ENCODE measurements at places on chromosomes 16 and 17.

DNA sequence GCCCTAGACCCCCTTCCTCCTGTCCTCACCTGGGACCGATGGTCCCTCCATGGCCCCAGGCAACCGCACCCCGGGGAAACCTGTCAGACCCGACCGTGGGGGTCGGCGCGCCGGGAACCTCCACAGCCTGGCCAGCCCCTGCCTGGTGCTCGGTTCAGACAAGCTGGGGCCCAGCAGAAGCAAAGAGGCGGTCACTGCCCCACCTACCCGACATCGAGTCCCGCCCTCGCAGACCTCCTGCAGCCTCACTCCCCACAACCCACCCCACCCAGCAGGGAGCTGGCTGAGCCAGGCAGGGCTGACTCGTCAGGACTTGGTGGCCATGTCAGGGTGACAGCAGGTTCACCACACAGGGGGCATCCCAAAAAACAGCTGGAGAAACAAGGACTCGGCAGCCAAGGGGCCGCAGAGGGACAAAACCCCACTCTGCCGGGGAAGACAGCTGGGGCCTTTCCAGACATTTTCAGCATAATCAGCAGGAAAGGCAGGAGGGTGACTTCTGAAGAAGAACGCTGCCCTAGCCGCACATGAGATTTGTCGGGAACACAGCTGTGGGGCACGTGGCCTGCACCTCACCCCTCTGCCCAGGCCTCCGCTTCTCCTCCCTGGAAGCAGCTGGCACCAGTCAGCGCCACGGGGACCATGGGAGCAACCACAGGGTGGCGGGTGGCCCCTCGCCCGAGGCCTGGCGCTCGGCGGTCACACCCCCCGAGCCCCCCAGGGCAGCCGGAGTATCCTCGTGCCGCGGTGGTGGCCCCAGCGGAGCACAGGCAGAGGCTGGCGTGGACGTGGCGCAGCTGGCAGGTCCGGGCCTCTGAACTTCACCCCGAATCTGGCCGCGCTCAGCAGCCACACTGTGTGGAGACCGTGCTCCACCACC, 22.9 kb downstream of the GNPTG start:
- no peak for DNase-seq

- DNase-seq = no peak
These were observed 35.1 kb upstream of the SBK1 start for GRCh38 chr16:28257256-28257655.

DNA sequence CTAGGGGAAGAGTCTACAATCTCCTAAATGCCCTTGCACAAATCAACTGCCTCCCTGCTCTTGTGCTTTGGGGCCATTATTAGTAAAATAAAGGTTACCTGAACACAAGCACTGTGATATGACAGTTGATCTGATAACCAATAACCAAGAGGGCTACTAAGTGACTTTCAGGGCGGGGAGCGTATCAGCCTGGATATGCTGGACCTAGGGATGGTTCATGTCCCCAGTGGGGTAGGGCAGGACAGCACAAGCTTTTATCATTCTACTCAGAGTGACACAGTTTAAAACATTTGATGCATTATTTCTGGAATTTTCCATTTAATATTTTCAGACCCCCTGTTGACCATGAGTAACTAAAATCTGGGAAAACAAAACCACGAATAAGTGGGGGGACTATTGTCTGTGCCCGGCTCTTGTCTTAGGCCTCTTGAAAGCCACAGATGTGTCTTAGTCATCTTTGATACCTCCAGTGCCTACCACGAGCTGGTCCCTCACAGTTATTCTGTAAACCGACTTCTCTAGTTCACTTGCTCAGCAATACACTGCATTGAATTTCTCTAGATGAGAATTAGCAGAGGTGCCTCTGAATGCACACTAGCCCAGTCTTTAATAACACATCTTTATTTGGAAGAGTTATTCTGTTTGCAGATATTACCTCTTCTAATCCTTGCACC, 94.6 kb upstream of the DHX40 start:
- no peak for DNase-seq

- DNase-seq = no peak
These were observed 23.9 kb upstream of the LRRC75A start for GRCh38 chr17:16515933-16516332.

DNA sequence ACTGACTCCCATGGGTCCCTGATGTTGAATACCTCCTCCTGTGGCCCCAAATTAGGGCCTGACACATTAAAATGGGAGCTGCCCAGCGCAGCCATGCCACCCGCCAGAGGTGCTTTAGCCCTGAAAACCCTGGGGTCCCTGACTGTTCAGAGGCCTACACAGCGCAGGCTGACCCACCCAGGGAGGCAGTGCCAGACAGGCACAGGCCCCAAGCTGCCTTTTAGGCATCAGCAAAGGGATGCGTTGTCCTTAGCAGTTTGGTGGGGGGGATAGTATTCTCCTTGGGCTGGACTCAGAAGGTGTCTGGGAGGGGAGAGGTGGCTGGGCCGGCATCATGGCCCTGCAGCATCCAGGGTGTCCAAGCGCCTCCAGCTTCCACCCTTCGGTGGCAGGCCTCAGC, 1.4 kb downstream of the RAPGEFL1 start:
- DNase-seq = no peak

- no peak for DNase-seq
These were observed 80.3 kb downstream of the PARN start for GRCh38 chr16:14549789-14550153.

DNA sequence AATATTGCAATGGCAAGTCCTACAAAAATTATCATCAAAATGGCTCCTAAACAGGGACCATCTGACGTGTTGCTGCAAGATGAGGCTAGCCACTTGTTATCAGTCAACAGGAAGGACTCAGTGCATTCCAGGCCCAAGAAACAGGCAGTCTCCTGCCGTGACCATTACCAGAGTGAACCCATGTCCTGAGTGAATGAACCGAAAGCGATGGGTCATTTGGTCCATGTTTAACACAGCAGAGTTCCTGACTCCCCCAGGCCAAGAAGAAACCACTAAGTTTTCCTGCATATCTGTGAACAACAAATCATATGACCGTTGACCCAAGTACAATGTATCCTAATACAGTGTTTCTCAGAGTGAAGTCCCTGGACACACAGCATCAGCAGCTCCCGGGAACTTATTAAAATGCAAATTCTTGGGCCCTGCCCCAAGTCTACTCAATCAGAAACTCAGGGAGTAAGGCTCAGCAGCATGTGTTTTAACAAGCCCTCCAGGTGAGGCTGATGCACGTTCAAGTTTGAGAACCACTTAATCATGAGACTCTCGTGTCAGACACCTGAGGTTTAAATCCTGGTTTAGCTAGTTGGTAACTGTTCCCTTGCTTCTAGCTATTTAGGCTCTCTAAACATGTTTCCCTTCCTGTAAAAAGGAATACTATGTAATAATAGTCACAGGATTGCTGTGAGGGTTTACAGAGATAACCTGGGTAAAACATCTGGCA, 429.4 kb upstream of the MAF start:
- no peak for DNase-seq

DNA sequence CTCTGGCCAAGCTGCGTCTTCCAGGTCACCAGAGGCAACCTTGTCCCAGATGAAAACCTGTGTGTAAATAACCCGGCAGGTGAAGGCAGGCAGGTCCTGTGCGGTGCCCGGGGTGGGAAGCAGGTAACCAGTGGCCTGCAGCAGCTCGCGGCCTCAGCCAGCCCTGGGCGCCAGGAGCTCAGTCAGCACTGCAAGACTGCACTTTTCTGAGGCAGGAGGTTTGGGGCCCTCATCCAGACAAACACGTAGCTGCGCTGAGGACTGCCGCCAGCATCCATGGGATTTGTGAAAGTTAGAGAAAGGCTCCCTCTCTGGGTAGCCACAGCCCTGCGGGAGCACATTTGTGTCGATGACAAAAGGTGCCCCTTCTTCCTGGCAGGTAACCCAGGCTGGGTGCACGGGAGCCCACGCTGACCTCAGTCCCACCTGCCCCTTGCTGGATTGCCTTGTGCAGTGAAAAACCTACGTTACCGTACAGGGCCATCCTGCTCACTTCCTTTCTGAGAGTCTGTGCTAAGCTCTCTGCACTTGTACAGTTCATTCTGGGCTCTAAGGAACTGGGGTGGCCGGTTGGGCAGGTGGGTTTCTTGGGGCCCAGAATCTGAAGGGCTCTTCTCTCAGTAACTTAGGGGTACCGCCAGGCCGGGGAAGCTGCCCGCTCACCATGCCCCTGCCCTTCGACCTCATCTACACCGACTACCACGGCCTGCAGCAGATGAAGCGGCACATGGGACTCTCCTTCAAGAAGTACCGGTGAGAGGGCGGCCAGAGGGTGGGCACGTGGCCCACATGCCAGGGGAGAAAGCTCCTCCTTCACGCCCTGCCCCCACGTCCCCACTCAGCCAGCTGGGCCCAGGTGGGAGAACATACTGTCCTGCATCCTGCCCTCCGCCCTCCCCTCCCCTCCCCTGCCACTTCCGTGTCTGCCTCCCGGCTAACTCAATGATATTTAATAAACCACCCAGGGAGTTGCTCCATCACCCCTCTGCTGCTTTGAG, 56.4 kb downstream of the MGAT5B start:
- no peak for DNase-seq

GRCh38 chr17:80817861-80818260, 173.8 kb upstream of the CHMP6 start:
- DNase-seq = no peak

DNA sequence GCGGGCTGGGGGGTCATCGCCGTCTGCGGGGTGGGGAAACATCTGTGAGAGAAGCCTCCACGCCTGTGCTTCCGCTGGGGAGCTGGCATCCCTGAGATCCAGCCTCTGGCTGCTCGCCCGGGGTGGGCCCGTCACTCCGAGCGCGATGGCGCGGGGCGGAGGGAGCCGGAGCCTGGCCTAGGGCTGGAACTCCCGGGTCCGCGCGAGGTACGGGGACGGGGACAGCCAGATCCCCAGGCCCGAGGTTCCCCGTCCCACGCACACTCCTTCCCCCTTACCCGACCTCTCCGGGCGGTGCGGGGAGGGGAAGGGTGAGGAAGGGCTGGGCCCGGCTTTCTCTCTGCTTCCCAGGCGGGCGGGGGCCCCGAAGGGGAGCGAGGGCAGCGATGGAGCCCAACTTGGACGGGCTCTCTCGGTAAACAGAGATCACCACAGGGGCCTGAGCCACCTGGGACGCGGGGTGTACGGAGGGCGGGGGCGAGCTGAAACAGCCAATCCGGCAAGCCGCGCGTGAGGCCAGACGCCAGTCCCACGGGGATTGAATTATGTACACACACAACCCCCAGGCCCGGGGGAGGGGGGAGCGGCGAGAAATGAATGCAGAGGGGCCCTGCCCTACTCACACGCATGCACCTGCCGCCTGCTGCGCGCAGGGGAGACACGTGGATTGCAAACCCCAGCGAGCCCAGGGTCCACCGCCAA, at the start of gene SLC16A11:
SLC16A11 (minus strand) TSS at position 596 of the 702 bp plus-strand sequence; CDS start at position 17, 579 bp downstream.
- DNase-seq = peak; percentile 58

DNA sequence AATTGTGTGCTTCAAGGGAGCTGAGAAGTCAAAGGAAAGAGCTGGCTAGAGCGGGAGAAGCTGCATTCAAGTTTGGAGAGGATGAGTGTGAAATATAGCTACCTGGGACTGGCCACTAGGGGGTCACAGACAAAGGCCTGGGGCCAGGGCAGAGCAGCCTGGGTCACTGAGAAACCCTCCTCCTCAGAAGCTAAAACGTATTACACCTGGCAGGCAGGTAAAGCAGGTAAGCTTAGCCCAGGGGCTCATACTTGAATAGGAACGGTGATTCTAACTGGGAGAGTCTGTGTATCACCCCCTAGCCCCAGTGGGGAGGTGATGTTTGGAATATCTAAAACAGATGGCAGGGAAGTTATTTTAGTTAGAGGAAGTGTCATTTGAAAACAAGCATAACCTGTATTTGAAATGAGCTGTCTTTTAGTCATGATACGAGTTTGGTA, 6.8 kb downstream of the KRT37 start:
- peak; percentile 35 for DNase-seq

- peak; percentile 68 for DNase-seq
These were observed 921.4 kb upstream of the EEF2KMT start for GRCh38 chr16:6018848-6019489.

GRCh38 chr16:15460601-15461000, 26.2 kb downstream of the BMERB1 start:
- no peak for DNase-seq

- no peak for DNase-seq
These were observed 13.3 kb downstream of the PROCA1 start for GRCh38 chr17:28698253-28698941.

DNA sequence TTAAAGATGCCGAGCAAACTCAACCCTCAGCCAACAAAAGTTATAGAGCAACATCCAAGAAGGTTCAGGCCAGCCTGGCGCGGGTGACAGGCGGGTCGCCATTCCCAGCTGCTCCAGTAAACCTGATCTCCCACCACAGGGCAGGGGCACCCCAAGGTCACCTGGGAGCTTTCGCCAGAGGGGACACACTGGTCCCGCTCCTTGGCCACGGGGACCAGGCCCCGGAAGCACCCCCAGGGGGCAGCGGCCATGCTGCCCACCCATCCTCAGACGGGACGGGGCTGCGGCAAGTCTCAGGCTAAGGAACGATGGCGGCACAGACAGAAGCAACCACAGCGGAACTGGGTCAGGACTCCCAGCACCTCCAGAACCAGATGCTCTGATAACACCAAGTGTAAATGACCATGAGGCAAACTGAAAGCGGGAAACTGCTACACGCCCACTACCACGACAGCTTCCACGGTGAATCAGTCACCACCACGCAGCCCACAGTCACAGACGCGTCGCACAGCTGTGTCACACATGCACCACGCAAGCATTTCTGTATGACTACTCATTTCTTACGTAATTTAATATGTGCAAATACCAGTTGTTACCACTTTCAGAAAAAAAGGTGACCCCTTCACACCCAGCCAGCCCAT, 14.1 kb upstream of the CCDC154 start:
- DNase-seq = no peak

DNA sequence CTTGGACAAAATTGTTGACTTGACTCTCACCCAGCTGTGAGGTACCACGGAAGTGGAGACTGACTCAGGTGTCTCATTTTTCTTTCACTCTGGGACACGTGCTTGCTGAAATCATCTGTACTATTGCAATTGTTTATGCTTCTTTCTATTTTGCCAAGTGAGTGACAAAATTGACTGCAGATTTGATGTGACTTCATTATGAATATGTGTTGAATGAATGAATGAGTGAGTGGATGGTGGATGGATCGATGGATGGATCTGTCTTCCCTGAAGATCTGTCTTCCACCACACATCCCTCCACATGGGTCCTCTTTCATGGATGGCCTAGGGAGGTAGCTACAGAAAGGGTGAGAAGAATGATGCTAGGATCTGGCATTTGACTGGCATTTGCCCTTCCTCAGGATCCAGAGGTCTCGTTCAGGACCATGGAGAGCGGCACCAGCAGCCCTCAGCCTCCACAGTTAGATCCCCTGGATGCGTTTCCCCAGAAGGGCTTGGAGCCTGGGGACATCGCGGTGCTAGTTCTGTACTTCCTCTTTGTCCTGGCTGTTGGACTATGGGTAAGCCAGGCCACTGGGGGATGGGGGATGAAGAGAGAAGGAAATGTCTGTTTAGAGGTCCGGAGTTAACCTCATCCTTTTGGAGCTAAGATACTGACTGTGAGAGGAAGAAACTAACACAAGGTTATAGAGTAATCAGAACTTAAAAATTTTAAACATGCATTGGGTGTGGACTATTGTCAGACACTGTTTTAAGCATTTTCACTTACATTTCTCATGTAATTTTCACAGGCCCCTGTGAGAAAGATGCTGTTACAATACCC, 12.7 kb downstream of the SLC5A11 start:
- DNase-seq = peak; percentile 87

Data from neural progenitor cell (in vitro differentiated cells).